ENCODE measurements at places on chromosomes 6 and 20.

DNA sequence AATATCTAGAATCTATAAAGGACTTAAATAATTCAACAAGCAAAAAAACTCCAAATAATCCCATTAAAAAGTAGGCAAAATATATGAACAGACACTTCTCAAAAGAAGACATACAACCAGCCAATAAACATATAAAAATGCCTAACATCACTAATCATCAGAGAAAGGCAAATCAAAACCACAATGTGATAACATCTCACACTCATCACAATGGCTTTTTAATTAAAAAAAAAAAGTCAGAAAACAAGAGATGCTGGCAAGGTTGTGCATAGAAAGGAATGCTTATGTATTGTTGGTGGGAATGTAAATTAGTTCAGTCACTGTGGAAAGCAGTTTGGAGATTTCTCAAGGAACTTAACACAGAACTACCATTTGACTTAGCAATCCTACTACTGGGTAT is 979.6 kb upstream of the MAP3K7 start:
- DNase-seq, result peak; percentile 29

- DNase-seq, result no peak
These were observed 14.0 kb downstream of the APMAP start for GRCh38 chr20:24978513-24978912.

- DNase-seq, result peak; percentile 63
These were observed 29.5 kb downstream of the SNX5 start for GRCh38 chr20:17938871-17939619.

- peak; percentile 88 for DNase-seq
These were observed 3.3 kb upstream of the PRDM1 start for GRCh38 chr6:106082735-106083398.

DNA sequence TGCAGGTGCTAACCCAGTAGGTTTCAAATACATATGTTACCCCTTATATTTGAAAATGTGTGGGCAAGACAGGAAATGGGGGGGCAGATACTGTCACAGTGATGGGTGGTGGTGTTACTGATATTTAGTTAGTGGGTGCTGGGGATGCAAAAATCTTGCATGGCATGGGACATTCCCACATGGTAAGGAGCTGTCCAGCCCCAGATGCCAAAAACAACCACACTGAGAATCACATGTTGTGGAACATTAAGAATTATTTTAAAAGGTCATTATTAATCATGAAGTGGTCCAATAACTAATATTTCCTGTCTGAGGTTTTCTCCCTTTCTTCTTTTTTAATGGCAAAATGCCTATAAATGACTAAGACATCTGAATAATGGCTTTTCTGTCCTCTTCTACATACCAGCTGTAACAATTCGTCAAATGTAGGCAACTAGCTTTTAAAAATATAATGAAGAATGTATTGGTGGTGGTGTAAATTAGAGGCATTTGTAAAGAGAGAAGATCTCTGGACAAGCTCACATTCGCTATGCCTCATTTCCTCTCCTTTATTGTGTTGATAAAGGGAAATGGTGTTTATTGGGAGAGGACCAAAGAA is 57.3 kb upstream of the SLC35B3 start:
- DNase-seq, result no peak

- peak; percentile 17 for DNase-seq
These were observed 280.5 kb downstream of the SYNE1 start for GRCh38 chr6:152356662-152357061.

Measured in fibroblast of skin of right quadriceps (primary cell).